Memory B cell (primary cell): ENCODE measurements at places on chromosomes 3 and 15.

GRCh38 chr15:59376733-59377132 lies 4.1 kb upstream of the MYO1E start:
- DNase-seq, result no peak

DNA sequence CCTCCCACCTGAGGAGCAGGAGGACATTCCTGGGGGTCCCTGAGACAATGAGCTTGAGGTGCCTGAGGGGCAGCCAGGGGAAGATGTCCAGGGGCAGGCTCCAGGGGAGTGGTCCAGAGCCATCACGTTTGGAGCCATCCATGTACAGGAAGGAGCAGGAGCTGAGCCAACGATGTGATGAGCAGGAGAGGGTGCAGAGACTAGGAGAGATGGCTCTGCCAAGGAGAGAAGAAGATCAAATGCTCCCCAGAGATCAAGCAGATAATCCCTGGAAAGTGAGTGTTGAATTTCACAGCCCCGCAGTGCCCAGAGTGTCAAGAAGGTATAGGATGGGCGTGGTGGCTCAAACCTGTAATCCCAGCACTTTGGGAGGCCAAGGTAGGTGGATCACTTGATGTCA lies 97.8 kb upstream of the HERC1 start:
- DNase-seq, result no peak

- no peak for DNase-seq
Measured at GRCh38 chr3:146598535-146598934, 6.6 kb downstream of the PLSCR5 start.

- no peak for DNase-seq
Measured at GRCh38 chr15:77085297-77085696, 14.4 kb upstream of the TSPAN3 start.

DNA sequence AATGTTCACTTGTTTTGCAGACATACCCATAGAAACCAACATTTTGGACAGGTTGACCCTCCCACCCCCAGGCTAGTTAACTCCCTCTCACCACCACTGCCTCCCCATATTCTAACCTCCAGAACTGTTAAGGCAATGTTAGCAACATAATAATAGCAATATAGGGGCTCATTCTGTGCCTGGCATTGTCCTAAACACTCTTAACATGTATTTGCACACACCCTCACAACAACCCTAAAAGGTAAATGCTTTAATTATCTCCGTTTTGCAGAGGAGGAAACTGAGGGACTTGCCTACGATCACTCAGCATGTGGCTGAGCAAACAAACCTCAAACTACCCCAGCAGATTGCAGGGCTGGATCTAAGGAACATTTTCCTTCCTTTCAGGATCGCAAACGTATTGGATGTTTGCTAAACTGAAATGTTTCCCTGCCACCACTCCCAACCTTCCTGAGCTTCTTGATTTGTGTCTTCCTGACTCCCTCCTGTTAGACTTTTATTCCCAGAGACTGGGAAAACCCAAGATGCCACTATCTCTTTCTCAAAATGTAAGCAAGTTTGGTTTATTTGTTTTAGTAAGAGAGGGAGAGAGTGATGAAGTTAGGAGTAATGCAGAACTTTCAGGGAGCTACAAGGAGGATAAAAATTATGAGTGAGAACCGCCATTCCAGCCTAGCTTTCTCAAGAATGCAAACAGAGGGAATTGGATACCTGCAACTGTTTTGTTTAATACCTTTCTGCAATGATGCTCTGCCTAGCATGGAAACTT lies 1.3 kb downstream of the SCG5 start:
- DNase-seq, result no peak

GRCh38 chr15:67105065-67105951 lies 39.9 kb downstream of the SMAD3 start:
- DNase-seq, result no peak

DNA sequence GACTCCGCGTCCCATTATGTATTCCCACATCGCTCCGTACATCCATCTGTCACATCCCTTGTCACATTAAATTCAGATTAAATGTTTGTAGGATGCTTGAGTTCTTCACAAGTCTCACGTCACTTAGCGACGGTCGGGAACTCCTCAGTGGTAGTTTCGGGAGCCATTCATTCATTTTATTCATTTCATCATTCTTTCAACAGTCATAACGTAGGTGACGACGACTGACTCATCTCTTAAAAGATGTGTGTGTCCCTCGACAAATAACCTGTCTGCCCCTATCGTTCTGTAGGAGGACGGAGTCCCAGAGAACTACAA lies 272 bp upstream of the SRPRB start:
- DNase-seq, result no peak

GRCh38 chr3:4351164-4351855 lies 48.1 kb downstream of the SETMAR start:
- no peak for DNase-seq

DNA sequence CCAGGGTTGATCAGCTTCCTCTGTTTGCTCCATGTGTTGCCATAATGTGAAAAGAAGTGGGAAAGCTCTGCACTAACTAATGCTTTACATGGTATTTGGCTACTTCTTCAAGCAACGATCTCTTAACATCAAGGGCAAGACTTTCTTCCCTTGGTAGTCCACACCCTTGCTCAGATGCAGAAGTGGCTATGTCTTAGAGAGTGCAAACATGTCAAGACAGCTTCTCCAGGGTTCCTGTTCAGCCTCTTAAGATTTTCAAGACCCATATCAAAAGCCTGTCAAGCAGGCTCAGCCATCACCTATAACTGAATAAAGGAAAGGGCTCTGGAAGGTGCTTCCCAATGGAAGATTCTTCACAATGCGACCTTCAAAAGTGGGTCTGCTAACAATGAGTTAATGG lies 64.8 kb upstream of the CSTA start:
- no peak for DNase-seq

- DNase-seq, result no peak
Measured at GRCh38 chr3:107284612-107285011, 92.6 kb upstream of the CCDC54 start.

DNA sequence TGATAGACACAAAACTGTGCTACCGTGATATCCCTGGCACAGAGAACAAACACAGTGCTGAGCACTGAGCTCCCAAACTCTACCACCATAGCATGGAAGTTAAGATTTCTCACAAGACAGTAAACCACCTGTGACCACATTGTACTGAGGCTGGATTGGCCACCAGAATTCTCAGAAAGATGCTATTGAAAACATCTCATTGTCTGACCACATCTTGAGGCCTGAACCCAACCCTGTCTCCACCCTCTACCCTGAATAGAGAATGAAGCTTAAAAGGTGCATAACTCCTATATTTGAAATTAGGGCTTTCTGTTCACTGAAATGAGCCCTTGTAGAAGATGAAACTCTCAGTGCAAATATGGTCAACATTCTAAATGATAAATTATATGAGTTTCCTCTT lies 281.3 kb upstream of the NPAP1 start:
- no peak for DNase-seq

GRCh38 chr15:23436421-23436820 lies 10.6 kb downstream of the GOLGA6L2 start:
- DNase-seq, result no peak

GRCh38 chr3:19190602-19191001 lies 42.3 kb downstream of the KCNH8 start:
- no peak for DNase-seq

GRCh38 chr15:60493166-60493565 lies 14.2 kb upstream of the ICE2 start:
- DNase-seq, result no peak

DNA sequence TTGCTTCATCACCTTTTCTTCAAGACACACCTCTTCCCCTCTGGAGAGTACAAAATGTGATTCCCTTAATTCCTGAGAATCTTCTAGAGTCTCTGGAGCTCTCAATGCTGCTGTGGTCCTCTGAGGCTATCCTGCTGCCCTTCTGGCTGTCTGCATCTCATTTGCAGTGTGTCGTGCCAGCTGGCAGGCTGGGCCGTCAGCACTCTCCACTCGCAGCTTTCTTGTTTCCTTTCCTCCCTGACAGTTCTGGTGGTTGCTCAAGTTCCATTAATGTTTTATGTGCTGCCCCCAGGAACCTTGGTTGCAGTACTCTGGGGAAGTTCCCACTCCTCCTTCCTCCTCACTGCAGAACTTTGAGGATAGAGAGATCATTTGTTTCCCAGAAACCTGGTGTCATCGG lies 210.8 kb upstream of the ROPN1 start:
- no peak for DNase-seq

GRCh38 chr15:40706121-40706520 lies 11.1 kb downstream of the RAD51 start:
- DNase-seq, result no peak

DNA sequence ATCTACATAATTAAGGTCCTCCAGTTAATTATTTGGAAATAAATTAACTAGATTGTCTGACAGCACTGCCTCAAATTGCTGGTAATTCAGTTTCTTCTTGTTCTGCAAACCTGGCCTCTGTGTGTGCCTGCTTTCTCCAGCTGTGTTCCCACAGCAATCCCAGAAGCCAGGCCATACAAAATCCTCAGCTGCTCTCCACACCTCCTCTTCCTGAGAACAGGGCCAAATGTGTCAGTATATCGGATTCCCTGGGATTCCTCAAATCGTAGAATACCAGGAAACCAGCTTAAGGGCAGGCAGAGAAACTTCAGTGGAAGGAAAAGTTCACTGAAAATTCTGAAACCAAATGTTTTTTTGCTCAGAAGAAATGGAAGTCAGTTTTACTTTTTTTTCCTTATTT lies 261.4 kb downstream of the ZMAT3 start:
- no peak for DNase-seq

DNA sequence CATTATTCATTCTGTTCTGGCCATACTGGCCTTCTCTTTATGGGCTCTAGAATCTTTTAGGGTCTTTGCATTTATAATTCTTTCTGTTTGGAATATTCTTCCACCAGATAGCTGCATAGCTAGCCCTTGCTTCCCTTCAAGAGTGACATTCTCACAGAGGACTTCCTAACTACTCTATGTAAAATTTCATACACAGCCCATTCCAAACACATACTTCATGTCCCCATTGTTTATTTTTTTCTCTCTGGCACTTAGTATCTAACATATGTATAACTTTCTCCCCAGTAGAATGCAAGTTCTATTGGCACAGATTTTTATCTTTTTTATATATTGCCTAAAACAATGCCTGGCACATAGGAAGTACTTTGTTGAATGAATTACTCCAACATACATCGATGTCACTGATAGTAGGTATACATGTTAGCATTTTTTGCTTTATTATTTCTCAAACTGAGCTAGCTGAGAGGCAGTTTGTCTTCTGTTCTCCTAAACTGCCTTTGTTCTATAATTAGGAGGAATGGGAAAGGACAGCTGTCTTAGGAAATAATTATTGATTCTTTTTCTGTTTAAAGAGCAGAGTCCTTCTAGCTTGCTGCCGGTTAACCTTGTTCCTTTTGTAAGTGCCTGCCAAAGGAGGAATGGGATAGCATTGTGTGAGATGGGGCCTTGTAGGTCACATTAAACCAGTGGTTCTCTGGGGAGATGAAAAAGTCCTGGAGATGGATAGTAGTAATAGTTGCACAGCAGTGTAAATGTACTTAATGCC lies 7.9 kb downstream of the FAM162A start:
- no peak for DNase-seq

DNA sequence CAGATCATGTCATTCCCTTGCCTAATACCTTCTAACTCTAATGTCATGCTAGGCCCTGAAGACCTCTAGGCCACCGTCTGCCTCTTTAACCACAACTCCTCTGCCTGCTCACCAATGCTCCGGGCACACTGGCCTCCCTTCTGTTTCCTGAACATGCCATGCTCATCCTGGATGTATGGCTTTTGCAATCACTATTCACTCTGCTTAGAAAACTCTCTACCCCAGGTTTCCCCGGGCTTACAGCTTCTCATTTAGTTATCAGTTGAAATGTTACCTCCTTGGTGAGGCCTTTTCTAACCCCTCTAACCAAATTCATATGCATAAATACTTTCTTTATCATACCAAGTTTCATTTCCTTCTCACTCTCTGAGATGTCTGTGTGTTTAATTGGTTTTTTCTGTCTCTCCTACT lies 727.8 kb upstream of the CFAP20DC start:
- DNase-seq, result no peak

DNA sequence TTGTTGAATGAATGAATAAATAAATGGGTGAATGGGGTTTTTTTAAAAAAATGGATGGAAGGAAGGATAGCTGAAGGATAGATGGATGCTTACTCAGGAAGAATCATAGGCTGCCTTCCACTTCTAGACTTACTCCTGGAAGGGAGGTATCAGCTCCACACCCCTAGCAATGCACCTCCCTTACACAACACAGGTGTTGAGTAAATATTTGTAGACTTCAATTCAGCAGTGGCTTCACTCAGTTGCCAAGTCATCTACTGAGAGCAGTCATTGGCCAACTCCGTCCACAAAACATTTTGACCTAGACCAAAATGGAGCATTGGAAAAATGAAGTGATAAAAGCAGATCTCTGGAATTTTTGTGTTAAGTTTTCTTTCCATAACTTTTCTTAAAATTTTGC lies 65.5 kb upstream of the ST8SIA2 start:
- no peak for DNase-seq

DNA sequence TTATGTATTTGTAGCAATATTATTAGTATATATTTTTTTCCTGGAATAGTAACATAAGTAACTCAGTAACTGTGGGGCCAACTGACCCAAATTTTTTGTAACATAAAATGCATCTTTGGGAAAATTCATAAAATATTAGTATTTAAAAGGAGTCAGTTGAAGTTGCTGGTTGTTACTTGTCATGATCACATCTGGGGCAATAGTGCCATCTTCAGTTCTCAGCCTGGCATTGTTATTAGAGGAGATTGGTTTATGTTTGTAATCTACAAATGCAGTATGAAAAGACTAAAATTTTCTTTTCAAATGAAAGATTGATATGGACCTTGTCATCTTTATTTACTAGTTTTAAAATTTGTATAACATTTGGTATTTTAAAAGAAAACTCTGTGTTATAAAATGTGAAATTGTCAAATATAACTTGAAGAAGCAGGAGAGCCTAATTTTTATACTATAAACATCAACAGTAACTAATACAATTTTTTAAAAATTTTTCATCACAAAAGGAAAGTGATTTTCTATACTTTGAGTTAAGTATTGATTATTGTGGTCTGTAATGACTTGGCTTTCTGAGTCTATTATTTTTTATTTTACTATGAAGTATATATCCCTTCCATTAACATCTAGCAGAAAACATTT lies 38.8 kb upstream of the MLF1 start:
- no peak for DNase-seq

- DNase-seq, result no peak
Measured at GRCh38 chr3:32583708-32584107, 13.1 kb upstream of the DYNC1LI1 start.

DNA sequence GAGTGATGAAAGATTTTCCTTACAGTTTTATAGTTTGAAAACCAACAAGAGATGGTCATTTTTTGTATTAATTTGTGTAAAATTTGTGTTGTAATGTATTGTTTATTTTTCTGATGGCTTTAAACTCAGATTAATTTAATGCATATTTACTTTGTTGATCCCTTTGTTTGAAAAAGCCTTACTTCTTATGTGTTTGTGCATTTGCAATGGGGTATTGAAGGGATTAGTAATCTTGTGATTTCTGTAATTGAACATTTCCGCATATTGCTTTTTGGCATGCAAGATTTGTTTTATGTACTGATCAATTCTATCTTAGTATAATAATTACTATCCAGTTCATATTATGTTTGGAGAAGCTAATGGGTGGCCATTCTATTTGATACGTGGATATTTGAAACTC lies 98.4 kb upstream of the ROBO1 start:
- no peak for DNase-seq

- no peak for DNase-seq
Measured at GRCh38 chr3:85360742-85361387, 402.1 kb downstream of the CADM2 start.

GRCh38 chr3:16300307-16300706 lies 35.3 kb downstream of the OXNAD1 start:
- no peak for DNase-seq
